ENCODE measurements at places on chromosomes 4 and X.
A peak's percentile ranks its signal among the peaks of the same experiment; 100 is the strongest.

GRCh38 chr4:33045334-33045733 is 2325.2 kb downstream of the PCDH7 start:
- DNase-seq, result no peak

- no peak for DNase-seq
Measured at GRCh38 chrX:63250253-63250868, 100.8 kb downstream of the SPIN4 start.

GRCh38 chr4:167903291-167903721 is 189.0 kb upstream of the ANXA10 start:
- no peak for DNase-seq

- peak; percentile 71 for DNase-seq
Measured at GRCh38 chr4:41661442-41662076, 87.0 kb downstream of the PHOX2B start.

DNA sequence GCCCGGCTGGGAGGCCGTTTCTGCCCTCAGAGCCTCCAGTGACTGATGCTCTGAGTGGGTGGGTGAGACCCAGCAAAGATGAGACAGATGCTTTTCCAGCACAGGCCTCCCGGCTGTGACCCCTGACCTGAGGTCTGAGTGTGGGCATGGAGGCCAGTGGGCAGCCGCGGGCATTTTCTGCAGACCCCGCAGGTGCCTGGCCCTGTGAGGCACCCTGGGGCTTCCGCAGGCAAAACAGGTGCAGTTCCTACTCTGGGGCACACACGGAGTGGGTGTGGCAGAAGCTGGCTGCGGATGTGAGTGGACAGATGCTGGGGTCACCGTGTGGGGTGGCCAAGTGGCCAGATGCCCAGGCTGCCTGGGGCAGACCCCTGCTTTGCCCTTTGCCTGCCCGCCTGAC is 14.8 kb downstream of the HTRA3 start:
- DNase-seq, result no peak

DNA sequence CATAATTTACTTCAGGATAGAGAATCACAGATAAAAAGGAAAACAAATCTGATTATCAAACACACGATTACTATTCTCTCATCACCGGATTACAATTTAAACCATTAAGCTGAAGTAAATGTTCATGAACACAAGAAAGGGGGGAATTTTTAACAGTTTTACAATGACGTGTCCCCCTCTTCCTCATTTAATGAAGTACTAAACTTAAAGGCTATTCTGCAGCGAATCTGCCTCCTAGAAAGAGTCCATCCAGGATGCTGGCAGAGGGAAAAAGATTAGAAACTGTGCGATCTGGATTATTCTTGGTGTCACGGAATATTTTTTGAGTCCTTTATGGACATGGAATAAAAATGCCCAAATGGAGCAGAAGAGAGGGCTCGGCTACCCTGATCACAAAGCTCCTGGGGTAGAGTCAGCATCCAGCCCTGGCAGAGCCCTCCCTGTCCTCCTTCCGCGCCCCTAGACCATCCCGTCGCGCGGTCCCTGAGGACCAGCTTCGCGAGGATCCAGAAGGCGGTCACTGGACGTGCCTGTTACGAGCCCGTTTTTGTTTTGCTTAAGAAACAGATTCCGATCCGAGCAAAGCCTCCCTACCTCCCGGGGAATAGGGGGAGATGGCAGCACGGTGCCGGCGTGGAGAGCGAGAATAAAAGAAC is 1.2 kb downstream of the ELF2 start:
- no peak for DNase-seq

DNA sequence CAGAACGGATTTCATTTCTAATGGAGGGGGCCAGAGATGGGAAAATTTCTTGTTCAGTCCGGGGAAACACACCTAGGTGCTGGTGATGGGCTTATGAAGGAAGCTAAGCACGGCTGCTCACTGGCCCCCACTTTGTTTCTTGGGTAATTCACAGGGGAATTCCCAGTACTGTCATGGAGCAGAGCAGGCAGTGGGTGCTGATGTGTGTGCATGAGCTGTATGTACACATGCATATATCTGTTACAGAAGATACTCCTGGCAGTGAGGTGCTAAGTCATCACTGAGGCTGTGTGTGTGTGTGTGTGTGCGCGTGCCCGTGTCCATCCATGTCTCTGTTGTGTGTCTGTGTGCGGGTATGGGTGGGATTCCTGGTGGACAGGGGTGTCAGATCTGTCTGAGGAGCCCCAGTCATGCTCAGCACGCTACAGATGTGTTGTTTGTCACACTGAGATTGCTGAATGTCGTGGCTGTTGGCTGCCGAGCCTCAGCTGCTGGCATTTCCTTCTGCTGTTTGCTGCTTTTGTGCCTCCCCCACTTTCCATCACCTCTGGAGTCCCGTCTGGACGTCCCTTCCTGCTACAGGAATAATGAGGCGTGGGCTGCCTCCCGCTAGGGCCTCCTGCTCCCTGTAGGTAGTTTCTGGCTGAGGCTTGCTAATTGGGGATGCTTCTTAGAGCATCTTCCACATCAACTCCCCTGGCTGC is 53.3 kb downstream of the JADE1 start:
- no peak for DNase-seq

- no peak for DNase-seq
Measured at GRCh38 chr4:113447061-113447460, 314.5 kb downstream of the CAMK2D start.

- no peak for DNase-seq
Measured at GRCh38 chrX:9091258-9091657, 57.3 kb upstream of the FAM9B start.

GRCh38 chr4:76095568-76095967 is 21.1 kb downstream of the ART3 start:
- DNase-seq, result no peak

- DNase-seq, result no peak
Measured at GRCh38 chr4:185145572-185145971, 2.5 kb downstream of the SLC25A4 start.

GRCh38 chr4:74056858-74057562 is 18.5 kb upstream of the CXCL3 start:
- DNase-seq, result no peak

GRCh38 chr4:110088670-110089069 is 109.7 kb downstream of the ELOVL6 start:
- DNase-seq, result no peak

- no peak for DNase-seq
Measured at GRCh38 chrX:46444011-46444410, 101.2 kb downstream of the ZNF674 start.

- no peak for DNase-seq
Measured at GRCh38 chr4:67101612-67102011, 443.7 kb downstream of the CENPC start.

DNA sequence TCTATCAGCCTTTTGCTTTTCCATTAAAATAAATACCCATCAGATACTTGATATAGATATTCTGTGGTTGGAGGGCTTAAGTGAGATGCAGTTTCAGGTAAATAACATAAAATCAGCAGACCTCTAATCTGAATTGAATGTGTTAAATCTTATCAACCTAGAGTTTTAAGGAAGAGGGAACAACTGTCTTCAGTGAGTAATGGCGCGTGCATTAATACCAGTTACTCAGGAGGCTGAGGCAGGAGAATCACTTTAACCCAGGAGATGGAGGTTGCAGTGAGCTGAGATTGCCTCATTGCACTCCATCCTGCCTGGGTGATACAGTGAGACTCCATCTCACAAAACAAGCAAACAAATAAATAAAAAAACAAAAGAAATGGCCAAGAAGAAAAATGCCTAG is 54.3 kb downstream of the FAT4 start:
- DNase-seq, result no peak

- no peak for DNase-seq
Measured at GRCh38 chr4:153005899-153006381, 69.8 kb downstream of the FHDC1 start.

DNA sequence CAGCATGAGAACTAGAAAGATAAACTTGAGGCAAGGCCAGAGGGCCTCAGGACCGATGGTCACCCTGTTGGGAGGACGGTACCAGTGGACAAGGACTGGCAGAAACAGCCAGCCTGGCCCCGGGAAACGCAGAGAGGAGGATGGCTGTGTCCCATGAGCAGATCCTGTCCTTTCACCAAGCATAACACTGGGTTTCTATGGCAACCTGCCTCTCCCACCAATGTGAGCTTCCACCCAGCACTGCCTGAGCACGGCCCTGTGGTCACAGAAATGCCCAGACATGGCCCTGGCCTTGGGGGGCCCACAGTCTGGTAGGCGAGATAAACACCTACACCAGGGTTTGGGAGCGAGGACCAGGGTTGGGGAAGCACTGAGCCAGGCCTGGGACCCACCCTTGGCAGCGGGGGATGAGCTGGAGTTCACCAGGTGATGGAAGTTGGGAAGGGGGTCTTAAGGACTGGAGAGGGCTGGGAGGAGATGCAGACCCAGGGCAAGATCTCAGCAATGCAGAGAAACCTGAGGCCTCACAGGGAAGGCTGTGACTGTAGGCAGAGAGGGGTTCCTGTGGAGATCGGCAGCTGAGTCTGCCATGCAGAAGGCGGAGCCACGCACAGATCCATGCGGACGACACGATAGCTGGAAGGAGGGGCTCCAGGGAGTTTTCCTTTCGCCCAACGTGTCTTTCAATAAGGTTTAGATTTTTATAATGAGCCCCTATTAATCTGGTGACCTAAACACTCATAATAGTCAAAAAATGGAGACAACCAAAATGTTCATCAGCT is 32.7 kb upstream of the CRMP1 start:
- DNase-seq, result no peak

GRCh38 chr4:17128268-17128667 is 229.8 kb upstream of the LDB2 start:
- DNase-seq, result no peak

DNA sequence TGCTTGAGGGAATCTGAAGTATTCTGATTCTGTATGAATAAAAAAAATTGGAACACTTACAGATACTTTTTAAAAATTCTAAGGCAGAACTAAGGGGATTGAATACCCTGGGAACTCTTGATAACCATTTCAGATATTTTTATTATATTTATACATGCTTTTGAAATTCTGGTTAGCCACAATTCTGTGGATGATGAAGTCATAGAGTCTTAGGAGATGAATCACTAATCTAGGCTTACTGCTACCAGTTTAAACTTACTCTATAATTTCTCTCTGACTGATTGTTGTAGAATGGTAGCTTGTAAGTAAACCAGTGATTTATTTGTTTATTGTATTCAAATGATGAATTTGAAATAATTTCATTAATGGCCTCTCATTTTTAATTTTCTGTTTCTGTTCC is 11.4 kb upstream of the SLAIN2 start:
- DNase-seq, result no peak

DNA sequence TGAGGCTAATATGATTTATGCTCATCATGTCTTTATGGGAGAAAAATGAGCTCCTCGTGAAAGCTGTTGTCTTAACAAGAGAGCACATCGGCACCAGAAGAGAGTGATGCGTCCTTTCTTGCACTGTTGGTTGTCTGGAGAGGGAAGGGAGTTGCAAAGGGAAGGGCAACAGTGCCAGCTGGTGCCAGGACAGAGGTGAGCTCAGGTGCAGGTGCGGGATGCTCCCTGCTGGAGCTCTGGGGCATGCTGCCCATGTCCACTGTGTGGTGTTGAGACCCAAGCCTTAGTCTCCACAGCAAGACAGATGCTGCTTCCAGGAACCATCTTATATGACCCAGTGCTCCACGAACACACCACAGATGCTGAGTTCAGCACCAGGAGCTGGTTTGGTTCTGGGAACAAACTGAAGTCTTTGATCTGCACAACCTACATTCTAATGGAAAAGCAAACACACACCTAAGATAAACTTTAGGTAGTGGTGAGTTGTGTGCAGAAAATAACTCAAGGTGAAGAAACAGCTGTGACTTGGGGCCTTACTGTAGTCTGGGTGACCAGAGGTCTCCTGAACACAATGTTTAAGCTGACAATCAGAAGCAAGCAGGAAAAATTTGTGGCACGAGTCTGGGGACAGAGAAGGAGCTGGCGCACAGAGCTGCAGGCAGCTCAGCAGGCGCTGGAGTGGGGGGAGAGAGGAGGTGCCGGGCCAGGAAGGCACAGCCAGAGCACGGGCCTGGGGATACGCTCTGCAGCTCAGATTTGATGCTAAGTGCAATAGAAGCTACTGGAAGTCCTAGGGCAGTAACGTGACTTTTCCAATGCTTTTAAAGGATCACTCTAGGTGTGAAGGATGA is 73.2 kb downstream of the HAUS3 start:
- no peak for DNase-seq

DNA sequence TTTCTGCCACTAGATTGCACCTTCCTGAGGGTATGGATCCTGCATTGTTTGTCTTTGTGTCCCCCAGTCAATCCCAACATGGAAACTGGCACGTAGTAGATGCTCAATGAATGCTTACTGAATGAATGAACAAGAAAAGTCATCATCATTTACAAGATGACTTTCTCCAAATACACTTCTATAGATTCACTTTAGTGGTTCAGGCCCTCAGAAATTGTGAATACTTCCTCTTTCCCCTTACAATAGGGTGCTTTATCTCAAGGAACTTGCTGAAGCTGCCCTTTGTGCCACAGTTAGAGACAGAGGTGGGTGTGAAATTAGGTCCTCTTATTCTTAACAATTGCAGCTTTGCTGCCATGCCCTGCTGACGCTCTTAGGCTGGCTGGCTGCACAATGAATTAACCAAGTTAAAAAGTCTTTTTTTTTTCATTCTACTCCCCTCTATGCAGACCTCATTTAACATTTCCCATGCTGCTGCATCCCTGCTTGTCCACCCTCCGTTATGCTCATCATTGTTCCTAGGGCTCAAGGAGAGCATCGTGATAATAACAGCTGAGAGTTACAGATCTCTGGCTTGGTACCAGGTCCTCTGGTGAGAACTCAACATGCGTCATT is 108.0 kb upstream of the ZNF518B start:
- no peak for DNase-seq

GRCh38 chr4:16082426-16083240 is 1.2 kb downstream of the PROM1 start:
- DNase-seq, result no peak

- DNase-seq, result no peak
Measured at GRCh38 chr4:178577933-178578332, 1135.7 kb upstream of the AGA start.

DNA sequence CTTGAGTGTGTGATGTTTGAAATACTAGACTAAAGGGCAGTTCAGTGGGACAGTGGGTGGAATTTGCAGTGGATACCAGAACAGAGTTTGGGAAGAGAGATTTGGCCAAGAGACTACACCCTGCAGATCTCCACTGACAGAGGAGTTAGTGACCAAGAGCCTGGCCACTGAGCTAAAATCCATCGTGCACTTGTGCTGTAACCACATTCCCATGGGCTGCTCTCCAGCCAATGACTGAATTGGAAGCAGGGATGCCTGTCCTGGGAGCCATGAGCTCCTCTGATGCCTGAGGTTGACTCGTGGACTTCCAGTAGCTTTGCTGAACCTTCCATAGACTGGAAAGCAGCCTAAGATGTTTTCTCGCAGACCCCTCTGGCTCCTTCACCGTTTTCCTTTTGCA is 296.1 kb downstream of the TRIML1 start:
- DNase-seq, result no peak

- no peak for DNase-seq
Measured at GRCh38 chr4:184727430-184727829, 6.5 kb downstream of the CENPU start.

- no peak for DNase-seq
Measured at GRCh38 chr4:24057915-24058559, 168.2 kb upstream of the PPARGC1A start.

- no peak for DNase-seq
Measured at GRCh38 chrX:15988661-15989603, 134.3 kb upstream of the AP1S2 start.
